CD4-positive, CD25-positive, alpha-beta regulatory T cell (primary cell): ENCODE measurements at places on chromosomes 6 and 20.
A peak's percentile ranks its signal among the peaks of the same experiment; 100 is the strongest.

GRCh38 chr6:27281105-27281539, 31.0 kb downstream of the POM121L2 start:
- DNase-seq = no peak

GRCh38 chr20:37990571-37991151, 42.6 kb downstream of the TTI1 start:
- DNase-seq = peak; percentile 33

- DNase-seq = no peak
Measured at GRCh38 chr6:30857549-30857948, 26.8 kb upstream of the DDR1 start.

DNA sequence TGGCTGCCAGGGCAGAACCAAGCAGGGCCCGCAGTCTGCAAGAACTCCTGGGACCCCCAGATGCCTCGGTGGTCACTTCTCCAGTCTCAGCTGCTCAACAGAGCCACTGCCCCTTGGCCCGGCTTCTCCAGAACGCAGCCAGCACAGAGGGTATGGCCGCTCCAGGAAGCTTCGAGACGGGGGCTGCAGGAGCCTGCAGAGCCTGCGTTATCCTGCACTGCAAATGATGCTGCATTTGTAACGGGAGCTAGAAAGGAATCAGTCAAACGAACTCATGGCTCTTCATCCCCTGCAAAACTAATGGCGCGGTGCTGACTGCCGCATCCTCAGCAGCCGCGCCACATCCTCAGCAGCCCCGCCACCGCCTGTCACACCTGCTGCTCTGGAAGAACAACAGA, 254.9 kb downstream of the TAF4 start:
- DNase-seq = no peak

GRCh38 chr6:132357120-132357519, 44.2 kb downstream of the MOXD1 start:
- no peak for DNase-seq

- no peak for DNase-seq
Measured at GRCh38 chr6:42431356-42431755, 20.4 kb downstream of the TRERF1 start.

DNA sequence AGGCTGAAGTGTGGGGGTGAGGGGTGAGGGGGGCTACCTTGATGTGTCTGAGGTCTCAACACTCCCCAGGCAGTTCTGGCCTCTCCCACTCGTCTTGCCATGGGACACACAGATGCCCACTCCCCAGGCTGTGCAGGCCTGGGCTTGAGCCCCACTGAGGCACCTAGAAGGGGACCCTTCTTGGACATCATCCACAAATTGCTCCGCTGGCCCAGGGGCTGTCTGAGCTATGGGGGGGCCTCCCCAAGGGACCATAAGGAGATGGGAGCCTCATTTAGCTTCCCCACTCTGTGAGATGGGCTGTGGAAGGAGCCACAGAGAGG, 155.5 kb upstream of the MLN start:
- DNase-seq = no peak

- no peak for DNase-seq
Measured at GRCh38 chr20:47991875-47992488, 206.7 kb upstream of the SULF2 start.

- no peak for DNase-seq
Measured at GRCh38 chr20:59735917-59736316, 131.6 kb downstream of the PHACTR3 start.

DNA sequence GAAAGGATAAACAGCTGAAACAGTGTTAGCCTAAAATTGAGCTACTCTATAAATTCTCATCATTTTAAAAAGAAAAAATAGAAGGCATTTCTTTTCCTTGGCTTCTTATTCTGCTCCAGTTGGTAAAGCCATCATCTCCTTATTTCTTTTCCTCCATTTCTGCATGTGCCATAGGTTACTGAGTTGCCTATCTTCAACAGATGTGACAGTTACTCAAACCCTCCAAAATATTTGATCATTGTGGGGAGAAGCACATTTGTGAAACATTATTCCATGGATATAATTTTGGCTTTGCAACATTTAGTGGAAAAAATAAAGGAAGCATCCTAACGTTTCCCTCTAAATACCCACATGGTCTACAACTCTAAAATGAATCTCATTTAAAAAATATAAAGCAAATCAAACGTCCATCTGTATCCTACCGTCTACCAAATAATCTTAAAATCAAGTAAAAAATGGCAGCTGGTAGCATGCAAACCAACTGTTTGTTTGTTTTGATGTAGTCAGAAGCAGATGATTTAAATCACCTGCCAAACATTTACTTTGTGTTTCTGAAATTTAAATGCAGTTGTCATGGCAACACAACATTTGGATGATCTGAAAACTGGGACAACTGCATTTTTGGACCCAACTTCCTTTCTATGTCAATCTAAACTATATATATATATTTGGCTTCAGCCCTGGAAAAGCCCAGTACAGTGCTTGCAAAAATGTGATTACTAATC, 16.8 kb upstream of the SNX9 start:
- no peak for DNase-seq

- DNase-seq = no peak
Measured at GRCh38 chr20:24782301-24782700, 166.8 kb upstream of the CST7 start.

GRCh38 chr20:20562507-20562906, 149.9 kb downstream of the RALGAPA2 start:
- DNase-seq = no peak

- peak; percentile 82 for DNase-seq
Measured at GRCh38 chr6:142926494-142927270, 18.3 kb downstream of the HIVEP2 start.

DNA sequence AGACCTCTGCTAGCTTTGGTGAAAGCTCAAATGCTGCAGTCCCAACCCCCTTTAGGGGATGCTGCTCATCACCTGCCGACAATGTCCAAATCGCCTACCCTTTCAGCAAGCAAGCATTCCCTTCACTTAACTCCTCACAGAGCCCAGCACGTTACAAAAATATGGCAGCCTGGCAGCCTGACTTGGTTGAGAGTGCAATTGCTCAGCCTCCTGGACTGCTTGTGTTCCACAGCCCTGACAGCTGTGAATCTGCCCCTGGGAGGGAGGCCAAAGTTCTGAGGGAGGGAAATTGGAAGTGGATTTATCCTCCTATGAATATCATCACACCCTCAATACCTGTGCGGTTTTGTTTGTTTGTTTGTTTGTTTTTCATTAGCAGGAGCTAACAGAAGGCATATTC, 231.0 kb downstream of the HIVEP2 start:
- no peak for DNase-seq

GRCh38 chr6:49776444-49776843, 10.6 kb downstream of the PGK2 start:
- no peak for DNase-seq

GRCh38 chr20:60528141-60528540, 569.9 kb downstream of the CDH26 start:
- no peak for DNase-seq

- peak; percentile 42 for DNase-seq
Measured at GRCh38 chr6:31308050-31308844, 36.4 kb upstream of the HLA-C start.

- no peak for DNase-seq
Measured at GRCh38 chr6:7132398-7133035, 24.8 kb downstream of the RREB1 start.

GRCh38 chr20:12695937-12696336, 312.8 kb upstream of the SPTLC3 start:
- no peak for DNase-seq

DNA sequence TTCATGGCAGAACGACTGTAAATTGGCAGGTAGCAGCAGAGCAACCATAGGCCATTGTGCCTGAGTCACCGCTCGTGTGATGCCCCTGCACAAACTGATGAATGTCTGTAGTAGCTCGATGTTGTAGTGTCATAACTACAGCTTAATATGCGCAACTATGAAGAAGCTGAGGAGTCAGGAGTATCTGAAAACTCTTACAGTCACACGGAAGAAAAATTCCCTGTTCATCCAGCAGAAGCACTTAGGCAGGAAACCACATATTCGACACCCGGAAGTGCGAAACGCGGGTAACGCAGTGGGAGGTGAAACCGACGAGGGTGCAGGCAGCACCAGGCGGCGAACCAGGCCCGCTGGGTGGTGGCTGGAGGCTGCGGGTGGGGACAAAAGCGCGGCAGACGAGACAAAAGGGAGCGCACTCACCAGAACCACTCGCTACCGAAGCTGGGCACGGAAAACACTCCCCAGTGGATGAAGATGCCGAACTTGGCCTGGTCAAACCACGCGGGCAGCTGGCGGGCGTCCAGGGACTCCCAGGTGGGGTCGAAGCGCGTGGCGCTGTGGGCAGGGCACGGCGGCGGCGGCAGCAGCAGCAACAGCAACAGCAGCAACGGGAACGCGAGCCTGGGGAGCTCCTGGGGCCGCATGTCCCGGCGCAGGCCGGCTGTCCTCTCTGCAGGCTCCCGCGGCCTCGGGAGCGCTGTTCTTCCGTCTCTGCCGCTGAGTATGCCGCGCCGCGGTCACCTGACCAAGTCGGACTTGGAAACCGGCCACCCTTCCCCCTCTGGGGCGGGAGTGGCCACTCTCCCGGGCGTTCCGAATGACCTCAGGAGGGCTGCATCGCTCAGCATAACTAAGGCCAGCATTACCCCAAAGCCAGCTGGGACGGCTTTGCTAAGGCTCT, at the start of gene FUCA2:
TSS of gene FUCA2 (minus strand) at position 730 of the 901 bp plus-strand sequence. CDS start at position 644, 86 bp downstream.
- peak; percentile 51 for DNase-seq

DNA sequence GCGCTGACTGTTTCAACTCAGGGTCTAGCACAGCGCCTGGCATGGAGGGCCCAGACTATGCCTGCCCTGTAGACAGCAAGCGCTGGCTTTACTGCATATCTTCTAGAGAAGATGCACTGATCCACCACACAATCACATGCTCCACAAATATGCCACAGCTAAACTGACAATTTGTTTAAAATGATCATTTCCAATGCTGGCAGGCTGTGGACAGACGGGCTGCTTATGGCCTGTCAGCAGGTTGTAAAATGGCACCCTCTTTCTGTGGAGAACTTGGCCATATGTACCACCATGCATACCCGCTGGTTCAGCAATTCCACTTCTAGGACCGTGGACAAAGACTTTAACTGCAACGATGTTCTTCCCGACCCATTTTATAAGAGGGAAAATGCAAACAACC, 40.8 kb downstream of the STAU1 start:
- no peak for DNase-seq

DNA sequence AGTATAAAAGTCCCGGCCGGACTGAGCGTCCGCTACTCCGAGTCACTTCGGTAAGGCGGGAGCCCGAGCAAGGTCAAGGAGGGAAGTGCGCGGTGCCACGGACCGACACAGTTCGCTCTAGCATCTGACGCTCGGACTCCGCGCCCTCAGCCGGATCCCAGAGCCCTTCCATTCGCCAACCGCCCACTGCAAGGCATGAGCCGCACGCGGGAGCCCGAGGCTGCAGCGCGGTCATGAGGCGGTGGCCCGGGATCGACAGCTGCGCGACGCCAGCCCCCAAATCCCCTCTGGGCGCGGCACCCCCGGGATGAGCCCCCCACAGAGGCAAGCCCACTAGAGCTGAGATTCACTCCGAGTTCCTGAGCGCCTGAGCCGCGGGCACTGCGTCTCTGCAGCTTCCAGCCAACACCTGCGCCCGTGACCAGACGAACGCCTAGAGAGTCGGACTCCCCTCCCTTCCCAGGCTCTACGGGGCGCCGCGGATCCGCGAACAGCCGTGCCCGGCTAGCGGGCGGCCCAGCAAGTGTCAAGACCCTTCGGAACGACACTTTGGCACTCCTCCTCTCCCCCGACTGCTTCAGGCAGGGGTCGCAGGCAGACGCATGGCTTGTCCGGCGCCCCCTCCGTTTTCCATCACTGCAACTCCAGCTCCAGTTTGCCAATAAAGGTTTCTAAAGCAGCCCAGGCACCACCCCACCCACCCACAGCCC, 725 bp upstream of the ISM1 start:
- DNase-seq = peak; percentile 12

- DNase-seq = no peak
Measured at GRCh38 chr6:2939315-2940009, 31.9 kb downstream of the SERPINB6 start.

- DNase-seq = no peak
Measured at GRCh38 chr6:73955800-73956199, 259.8 kb downstream of the CD109 start.

- no peak for DNase-seq
Measured at GRCh38 chr6:30129265-30130178, 6.4 kb upstream of the TRIM40 start.
